H4 (cell line): ENCODE measurements at places on chromosomes 6 and 20. TPM values are rescaled to one million over a fixed set of nuclear protein-coding genes. Genes with fewer than 3 reads are reported as not detected.
A peak's percentile ranks its signal among the peaks of the same experiment; 100 is the strongest.

The OXT gene
- not detected in 2 replicates for total RNA-seq

The HUS1B gene
- total RNA-seq: 2.1 TPM in 1 of 2 replicates, not detected in the other

The LY6G6D gene
- total RNA-seq: not detected in 2 replicates

The CDH4 gene
- total RNA-seq: 0.14 and 0.16 TPM in 2 replicates

The APCDD1L gene
- total RNA-seq: 1.5 and 1.7 TPM in 2 replicates

The MAD2L1BP gene
- 75.9 and 83.8 TPM in 2 replicates for total RNA-seq

The VARS1 gene
- total RNA-seq: 37.3 and 37.5 TPM in 2 replicates

The POM121L2 gene
- total RNA-seq: not detected in 2 replicates

DNA sequence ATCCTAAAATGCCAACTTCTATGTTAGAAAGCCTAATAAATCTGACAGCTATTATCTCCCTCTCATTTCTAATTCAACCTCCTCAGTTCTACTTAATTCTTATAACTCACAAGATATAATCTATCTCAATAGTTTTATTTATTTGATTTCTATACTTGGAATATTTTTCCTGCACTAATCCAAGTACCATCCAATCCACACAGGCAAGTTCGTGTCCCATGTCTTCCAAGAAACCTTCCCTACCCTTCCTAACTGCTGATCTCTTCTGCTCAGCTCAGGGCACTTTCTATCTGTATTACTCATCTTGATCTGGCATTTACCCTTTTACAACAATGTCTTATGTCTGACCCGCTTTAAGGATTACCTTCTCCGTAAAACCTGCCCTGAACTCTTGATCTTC, 18.2 kb downstream of the NCOA5 start:
- no peak for DNase-seq

- no peak for DNase-seq
These were observed 87.2 kb downstream of the THEMIS start for GRCh38 chr6:127813699-127814027.

DNA sequence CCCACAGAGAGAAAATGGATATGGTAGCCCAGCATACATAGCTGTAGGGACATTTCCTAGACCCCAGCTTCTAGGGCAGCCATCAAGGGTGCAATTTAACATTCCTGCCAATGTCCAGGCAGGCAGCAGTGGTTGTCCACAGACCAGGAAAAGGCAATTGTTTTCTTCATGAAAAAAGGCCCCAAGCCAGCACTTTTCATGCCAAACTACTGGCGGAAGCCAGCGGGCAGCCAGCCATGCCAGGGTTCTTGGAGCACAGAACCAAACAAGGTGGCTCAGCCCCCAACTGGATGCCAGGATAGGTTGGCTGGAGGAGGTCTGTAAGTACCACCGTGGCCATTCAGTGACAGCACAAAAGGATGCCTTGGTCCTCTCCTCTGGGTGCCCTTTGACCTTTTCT, 94.6 kb downstream of the BANF2 start:
- no peak for DNase-seq

DNA sequence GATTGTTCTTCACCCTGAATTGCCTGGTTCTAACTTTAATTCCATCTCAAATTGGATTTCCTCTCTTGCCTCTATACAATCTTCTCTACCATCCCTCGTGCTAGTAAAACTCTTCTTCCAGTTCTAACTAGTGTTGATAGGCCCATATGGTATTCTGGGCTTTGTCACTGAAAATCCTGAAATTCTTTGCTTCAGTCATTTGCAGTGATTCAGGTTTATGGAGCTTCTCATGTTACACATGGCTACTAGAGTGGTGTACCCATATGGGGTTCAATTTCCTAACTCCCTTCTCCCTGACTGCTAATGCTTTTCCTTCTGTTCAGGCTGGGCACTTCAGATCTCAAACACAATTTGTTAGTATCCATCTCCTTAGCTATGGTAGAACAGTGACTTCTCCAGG, 956.6 kb downstream of the KIF16B start:
- DNase-seq: peak; percentile 16

GRCh38 chr6:4581468-4582385, 194.5 kb upstream of the CDYL start:
- peak; percentile 62 for DNase-seq

- no peak for DNase-seq
These were observed 43.2 kb upstream of the OSTM1 start for GRCh38 chr6:108117427-108118358.

DNA sequence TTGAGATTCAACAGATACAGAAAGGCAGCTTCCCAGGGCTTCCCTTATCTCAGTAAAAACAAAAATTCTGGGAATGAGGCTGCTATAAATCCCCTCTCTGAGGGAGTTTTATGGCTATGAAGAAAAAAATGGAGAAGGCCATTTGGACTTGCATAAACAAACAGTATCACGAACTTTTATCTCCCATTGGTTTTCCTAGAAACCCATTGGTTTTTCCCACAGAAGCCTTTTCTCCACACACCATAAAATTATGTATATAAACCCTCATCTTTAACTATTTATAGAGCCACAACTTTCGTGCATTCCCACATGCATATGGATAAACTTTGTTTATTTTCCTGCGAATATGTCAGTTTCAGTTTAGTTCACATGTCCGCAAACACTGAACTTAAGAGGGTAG, 36.2 kb upstream of the BTBD3 start:
- DNase-seq: no peak

DNA sequence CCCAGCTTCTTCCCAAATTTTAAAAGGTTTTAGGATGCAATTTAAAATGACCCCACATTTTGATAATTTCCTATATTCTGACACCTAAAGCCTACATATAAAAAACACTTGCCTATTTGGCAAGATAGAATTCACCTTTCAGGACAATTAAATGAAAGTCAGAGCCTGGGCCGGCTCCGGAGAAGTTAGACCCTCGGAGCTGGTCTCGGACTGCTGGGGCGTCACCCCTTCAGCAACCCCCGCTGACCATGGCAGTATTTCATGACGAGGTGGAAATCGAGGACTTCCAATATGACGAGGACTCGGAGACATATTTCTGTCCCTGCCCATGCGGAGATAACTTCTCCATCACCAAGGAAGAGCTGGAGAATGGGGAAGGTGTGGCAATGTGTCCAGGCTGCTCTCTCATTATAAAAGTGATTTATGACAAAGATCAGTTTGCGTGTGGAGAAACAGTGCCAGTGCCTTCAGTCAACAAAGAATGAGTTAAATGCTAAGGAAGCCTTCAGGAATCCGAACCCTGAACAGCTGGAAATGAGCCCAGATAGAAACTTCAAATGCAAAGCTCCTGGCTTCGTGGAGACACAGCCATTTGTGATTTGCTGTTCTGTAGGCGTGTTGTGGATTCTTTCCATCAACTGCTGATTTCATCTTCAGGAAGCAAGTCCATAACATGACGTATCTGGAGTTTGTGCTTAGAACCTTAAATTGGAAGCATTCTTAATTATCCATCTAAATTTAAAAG, 16.0 kb downstream of the TCFL5 start:
- DNase-seq: no peak

GRCh38 chr6:136148051-136148450, 102.1 kb downstream of the MTFR2 start:
- DNase-seq: no peak

DNA sequence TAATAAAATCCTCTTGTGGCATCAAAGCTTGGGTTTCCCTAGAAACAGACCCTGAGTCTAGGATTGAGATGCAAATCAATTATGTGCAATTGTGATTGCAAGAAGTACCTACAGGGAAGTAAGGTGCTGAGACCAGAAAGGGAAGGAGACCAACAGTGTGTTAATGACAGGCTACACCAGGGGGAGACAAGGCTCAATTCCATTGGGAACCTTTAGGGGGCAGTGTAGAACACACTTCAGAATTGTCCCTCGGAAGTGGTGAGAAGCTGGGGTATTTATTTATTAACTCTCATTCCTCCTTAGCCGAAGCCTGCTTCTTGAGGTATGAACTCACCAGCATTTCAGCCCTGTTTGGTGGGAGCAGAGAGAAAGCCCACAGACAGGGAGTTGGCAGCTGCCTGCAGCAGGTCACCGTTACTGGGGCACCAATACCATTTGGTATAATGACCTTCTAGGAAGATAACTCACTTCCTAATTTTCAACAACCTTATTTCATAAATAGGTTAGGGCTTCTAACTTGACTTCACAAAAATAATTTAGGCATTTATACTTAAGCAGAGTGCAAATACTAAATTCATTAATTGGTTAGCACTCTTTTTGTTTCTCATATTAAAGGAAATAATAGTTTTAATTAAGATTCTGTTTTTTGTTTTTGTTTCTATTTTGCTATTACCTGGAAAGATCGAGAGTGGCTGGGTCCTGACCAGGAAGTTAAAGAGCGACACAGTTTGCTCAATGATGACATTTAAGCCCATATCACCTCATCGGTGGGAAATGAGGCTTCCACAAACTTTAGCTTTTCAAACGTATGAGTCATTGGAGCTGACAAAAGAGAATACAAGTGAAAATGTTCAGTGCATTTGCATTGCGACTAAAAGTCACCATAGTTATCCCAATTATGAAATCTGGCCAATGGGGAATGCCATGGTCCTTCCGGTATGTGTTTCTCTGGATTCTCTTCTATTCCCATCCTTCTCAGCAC, 94.8 kb downstream of the BTBD3 start:
- peak; percentile 70 for DNase-seq

- DNase-seq: no peak
These were observed 163.3 kb downstream of the CD83 start for GRCh38 chr6:14280766-14281293.

DNA sequence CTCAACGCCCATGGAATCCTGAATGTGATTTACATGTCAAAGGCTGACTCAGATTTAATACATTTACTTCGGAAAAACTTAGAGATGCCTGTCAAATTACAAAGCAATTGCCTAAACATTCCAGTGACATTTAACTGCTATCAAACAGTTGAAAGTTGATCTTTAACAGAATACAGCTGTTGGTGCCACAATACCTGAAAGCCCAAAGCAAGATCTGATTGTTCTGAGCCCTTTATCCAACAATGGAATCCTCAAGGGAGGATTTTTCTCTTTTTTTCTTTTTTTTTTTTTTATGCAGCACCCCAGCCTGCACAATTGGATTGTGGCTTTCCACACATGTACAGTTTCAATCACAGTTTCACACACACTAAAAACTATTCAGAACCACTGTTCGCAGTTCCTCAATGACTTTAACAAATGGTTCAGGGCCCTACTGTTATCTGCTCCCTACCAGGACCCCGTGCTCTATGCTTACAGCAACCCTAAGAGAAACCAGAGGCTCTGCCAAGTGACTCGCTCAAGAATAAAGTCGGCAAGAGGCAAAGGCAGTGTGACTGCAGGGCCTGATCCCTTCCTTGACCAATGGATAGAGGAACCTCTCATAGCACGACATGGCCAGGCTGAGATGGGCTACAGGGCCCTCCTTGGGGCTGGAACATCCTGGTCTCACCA, 33.3 kb downstream of the EPB41L2 start:
- DNase-seq: no peak

GRCh38 chr6:78701407-78701806, 165.9 kb upstream of the IRAK1BP1 start:
- no peak for DNase-seq
